Esophagus mucosa (tissue), 1 donor: ENCODE measurements at places on chromosomes 2 and 18. TPM values are rescaled to one million over a fixed set of nuclear protein-coding genes. Genes with fewer than 3 reads are reported as not detected.

UGT1A10 gene
- 6.9 TPM for total RNA-seq

AQP12A gene
- total RNA-seq, result not detected

IL37 gene
- total RNA-seq, result not detected

GRCh38 chr2:217249121-217250012 lies 389.5 kb upstream of the TNP1 start:
- ATAC-seq, result no peak

DNA sequence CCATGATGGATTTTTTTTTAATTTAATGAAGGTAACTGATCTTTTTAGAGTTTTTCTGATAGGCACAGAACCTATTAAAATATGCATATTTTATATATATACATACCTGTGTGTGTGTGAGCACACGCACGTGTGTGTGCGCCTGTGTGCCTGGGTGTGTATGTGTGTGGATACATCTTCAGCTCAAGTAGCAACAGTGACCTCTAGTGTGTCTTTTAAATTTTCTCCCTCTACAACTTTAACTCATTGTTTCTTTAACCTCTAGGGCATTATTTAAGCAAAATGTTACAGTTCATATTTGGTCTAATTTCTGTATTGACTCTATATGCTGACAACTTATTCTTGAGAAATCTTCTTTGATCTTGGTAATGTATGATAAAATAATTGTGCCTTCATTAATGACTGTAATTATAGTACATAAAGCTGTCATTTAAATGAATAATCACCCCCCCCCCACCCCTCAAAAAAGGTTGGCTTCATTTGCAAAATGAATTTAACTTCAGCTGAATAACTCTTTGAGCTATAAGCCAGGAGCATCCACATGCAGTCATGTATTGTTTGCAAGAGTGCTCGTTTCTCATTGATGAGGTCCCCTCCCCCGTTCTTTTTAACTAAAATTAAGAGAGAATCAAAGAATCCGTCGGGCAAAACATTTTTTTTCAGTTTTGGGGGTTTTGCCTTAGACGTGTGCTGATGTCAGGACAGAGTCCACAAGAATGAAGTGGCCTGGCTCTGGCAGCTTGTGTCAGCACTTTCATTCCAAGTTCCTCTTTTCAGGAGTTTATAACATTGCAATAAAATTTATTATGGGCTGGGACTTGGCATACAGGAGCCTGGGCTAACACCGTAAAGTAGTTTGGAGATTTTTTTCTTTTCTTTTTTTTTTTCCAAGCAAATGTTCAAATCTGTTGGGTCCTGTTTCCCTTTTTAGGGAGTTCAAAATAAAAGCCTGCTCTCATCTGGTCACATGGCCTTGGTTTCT lies 80.0 kb downstream of the ETAA1 start:
- peak; percentile 71 for ATAC-seq

DNA sequence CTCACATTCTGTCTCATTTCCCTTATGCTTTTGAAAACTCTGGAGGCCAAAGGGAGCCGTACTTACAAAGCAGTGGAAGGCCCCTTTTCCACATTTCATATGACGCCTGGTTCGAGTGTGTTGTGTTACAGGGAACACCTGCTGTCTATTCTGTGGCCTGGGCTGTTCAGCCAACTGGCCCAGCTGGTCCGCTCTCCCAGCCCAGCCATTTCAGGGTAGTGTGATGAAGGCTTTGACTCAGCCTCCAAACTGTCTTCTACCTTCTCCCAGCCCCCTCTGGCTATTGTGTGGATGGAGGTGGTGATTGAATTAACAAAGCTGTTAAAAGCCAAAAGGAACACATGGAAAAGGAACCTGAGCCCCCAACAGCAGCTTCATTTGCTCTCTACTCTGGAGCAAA lies 233.8 kb downstream of the ICOS start:
- ATAC-seq, result no peak

GRCh38 chr2:151973013-151973900 lies 125.6 kb downstream of the CACNB4 start:
- no peak for ATAC-seq

DNA sequence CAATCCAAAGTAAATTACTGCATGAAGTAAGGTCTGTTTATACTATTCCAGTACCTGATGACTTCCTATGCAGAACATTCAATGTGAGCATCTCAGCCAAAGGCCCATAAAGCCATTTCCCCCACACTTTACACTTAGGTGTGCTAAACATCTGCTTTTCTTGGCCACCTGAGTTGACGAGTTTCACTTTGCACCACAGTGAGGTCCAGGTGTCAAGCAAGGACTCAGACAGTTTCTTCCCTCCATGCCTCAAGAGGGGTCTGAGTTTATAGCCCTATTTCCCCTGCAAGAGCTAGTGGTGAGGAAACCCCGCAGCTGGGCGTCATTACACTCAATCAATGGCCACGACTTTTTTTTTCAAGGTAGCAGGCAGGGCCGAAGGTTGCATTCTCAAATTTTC lies 107.7 kb downstream of the MREG start:
- ATAC-seq, result no peak

- no peak for ATAC-seq
Observed at GRCh38 chr2:74884118-74884762, 50.3 kb downstream of the HK2 start.

GRCh38 chr2:148660999-148661398 lies 16.4 kb downstream of the EPC2 start:
- no peak for ATAC-seq

DNA sequence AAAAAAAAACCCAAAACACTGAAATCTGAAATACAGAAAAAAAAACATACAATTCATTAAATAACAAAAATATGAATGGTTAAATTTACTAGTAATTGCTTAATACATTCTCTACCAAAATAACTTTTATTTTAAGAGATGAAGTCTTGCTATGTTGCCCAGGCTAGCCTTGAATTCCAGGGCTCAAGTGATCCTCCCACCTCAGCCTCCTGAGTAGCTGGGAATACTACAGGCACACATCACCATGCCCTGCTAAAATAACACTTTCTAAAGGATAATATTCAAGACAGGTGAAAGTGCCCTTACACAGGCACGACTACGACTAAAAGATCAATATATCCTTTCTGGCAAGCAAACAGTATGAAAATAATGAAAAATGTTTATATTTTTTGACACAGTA lies 9.5 kb downstream of the USP34 start:
- no peak for ATAC-seq

DNA sequence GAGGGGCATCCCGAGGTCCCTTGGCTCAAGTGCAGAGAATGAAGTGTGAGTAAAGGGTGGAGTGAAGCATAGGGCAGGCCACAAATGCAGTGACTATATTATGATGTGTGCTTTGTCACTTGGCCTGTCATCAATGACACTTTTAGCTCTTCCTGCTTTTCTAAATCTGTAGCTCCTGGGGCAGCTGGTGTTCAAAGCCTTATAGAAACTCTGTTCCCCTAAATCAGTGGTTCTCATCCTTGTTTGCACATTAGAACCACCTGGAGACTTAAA lies 135.6 kb upstream of the LGALSL start:
- peak; percentile 41 for ATAC-seq

GRCh38 chr2:96952976-96953610 lies 33.3 kb downstream of the FAM178B start:
- ATAC-seq, result no peak

DNA sequence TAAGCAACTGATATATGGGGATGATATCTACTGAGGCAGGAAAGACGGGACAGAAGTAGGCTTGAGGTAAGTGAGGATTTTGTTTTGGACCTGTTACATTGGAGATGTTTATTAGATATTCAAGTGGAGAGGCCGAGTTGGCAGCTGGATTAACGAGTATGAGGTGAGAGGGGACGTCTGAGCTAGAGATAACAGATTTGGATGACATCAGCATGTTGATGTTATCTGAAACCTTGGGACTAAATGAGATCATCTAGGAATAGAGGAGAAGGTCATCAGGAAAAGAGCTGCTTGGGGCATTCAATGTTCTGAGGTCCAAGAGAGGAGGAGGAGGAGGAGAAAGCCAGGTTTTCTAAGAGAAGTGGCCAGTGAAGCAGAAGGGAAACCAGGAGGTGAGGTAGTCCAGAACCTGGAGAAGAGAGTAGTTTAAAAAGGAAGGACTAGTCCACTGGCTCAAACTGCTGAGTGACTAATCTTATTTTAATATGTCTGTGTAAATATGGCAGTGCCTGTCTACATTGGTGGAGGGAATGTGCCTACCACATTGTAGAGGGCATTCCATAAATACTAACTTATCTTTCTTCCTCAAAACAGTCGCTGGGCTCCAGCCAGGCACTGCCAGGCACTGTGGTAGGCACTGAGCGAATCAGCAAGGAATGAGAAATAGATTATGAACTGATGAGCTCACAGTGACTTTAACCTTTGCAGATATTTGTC lies 488.3 kb downstream of the DLGAP1 start:
- no peak for ATAC-seq
